ENCODE measurements at places on chromosomes 7 and 10. TPM values are rescaled to one million over a fixed set of nuclear protein-coding genes. Genes with fewer than 3 reads are reported as not detected.

The CNPY4 gene
- 35.8 TPM for total RNA-seq

The CFAP46 gene
- total RNA-seq, result 0.37 TPM

The RET gene
- total RNA-seq, result 0.28 TPM

The AZGP1 gene
- total RNA-seq, result 0.09 TPM

The SPDYE16 gene
- not detected for total RNA-seq

The DPYSL4 gene
- 1.6 TPM for total RNA-seq

The ST8SIA6 gene
- not detected for total RNA-seq

The SDK1 gene
- total RNA-seq, result 6.5 TPM

The MBL2 gene
- total RNA-seq, result not detected

The SFMBT2 gene
- 5.1 TPM for total RNA-seq

The ATP6V1F gene
- 98.1 TPM for total RNA-seq

The C7orf57 gene
- not detected for total RNA-seq

The MKI67 gene
- 0.74 TPM for total RNA-seq

The IL6 gene
- total RNA-seq, result 40.0 TPM

The CCDC172 gene
- total RNA-seq, result not detected

The TCF7L2 gene
- 4.8 TPM for total RNA-seq

Data from smooth muscle cell of bladder (primary cell).